AG10803 (cell line): ENCODE measurements at places on chromosomes 7 and 10.
A peak's percentile ranks its signal among the peaks of the same experiment; 100 is the strongest.

- no peak for DNase-seq
These were observed 292.1 kb downstream of the BAMBI start for GRCh38 chr10:28969413-28969812.

DNA sequence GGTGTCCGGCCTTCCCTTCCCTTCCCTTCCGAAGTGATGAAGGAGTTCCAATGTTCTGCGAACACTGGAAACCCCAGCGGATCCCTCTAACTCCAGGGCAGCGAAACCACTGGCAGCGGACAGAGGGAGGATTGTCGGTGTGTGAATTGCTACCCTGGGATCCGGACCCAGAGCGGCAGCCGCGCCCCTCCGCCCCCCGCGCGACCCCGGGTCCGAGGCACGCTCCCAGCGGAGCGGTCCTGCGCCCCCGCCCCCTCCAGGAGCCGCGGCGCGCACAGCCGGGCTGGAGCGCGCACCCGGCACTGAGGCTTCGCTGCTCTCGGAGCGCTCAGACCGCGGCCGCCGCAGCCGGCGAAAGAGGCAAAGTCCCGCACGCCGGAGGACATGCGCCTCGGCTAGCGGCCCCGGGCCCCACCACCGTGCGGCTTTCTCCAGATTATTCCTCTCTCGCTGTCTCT, at the start of gene PTPRZ1:
Gene PTPRZ1 (plus strand): TSS at position 331 of the 458 bp plus-strand sequence. CDS start 339 bp downstream, outside the sequence.
- DNase-seq, result peak; percentile 11

DNA sequence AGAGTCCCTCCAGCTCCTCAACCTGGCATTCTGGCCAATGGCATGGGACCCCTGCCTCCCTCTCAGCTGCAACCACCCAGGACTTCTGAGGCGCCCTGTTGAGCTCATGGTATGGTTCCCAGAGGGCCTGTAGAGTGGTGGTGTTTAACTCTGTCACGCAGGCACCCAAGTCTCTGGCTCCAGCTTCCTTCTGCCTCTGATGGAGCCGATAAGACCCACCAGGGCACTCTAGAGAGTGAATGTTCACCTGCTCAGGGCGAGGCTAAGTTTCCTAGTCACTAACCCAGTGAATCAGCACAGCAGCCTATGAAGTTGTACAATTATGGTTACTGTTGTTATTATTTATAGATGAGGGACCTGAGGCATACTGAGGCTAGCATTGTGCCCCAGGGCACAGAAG, 120.4 kb downstream of the ZMIZ1 start:
- DNase-seq, result no peak

DNA sequence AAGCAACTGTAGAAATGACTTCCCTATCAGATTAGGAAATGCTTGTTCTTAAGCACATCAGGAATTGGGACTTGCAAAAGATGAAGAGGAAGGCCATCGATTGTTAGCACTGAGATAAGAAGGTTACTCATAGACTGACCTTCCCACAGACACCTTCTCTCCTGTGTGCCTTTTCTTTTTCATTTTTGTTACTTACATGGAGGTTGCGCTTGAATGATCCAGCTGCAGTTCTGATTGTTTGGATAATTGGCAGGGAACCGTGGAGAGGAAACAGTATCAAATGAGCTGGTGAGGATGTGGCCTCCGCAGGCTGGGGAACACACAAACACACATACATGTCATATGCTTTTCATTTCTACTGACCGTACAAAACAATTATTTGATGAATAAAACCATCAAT, 134.9 kb upstream of the RSU1 start:
- DNase-seq, result no peak

GRCh38 chr10:71391701-71392100, 5.0 kb upstream of the CDH23 start:
- no peak for DNase-seq

- DNase-seq, result peak; percentile 93
These were observed 201.4 kb downstream of the PTEN start for GRCh38 chr10:88064608-88065382.

DNA sequence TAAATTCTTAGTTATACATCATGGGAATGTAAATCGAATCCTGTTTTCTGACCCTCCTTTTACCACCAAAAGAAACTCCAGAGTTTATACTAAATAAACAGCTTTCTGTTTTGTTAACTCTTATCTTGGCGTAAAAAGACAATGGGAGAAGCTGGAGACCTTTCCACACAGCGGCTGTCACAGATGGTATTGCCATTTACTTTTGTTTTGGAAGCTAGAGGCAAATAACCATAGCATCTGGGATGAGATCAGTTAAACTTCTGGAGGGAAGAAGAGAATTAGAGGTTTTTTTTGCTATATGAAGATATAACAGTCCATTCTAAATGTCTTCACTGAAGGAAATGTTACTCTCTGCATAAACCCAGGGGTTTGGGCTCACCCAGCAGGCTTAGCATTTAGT, 258.9 kb downstream of the REEP3 start:
- no peak for DNase-seq

DNA sequence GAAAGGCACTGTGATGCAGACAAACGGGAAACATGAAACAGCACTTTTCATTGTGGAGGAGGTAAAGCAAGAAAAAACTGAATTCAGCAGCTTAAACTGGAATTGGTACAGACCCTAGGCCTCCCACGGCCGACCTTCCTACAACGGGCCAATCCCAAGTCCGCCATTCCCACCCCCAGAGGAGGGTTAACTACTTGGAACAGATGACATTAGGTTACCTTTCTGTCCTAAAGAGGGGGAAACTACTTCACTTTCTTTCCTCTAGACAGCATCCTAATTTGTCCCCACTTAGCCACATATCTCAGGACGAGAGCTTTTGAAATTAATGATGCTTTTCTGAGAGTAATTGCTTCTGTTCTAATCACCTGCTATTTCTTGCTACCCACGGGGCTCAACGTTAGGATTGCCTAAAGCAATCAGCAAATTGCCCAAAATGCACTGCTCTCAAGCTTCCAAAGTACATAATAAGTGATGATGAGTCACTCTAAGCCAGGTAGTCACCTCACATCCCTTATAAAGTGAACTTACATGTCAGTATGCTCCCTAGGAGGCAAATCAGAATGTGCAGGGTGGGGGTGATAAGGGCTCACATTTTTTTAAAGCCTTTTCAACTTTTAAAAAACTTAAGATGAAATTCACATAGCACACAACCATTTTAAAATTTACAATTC, 36.7 kb downstream of the LSM5 start:
- DNase-seq, result no peak

- no peak for DNase-seq
These were observed 201.9 kb downstream of the MYOF start for GRCh38 chr10:93280121-93280698.

DNA sequence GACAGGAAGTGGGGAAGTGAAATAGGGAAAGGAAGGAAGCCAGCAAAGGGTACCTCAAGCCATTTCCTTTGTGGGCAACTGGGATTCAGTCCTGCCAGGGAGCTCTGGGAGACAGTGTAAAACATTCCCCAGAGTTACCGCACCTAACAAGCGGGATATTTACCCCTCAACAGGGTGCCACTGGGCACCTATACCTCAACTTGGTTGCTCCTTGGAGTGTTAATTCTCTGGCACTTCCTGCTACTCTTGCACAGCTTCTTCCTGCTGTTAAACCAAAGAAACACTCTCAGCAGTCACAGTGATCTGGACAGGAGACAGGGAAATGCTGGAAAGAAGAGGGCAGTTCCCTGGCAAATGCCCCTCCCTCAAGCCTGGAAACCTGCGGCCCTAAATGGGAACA, 151.3 kb downstream of the REEP3 start:
- no peak for DNase-seq

DNA sequence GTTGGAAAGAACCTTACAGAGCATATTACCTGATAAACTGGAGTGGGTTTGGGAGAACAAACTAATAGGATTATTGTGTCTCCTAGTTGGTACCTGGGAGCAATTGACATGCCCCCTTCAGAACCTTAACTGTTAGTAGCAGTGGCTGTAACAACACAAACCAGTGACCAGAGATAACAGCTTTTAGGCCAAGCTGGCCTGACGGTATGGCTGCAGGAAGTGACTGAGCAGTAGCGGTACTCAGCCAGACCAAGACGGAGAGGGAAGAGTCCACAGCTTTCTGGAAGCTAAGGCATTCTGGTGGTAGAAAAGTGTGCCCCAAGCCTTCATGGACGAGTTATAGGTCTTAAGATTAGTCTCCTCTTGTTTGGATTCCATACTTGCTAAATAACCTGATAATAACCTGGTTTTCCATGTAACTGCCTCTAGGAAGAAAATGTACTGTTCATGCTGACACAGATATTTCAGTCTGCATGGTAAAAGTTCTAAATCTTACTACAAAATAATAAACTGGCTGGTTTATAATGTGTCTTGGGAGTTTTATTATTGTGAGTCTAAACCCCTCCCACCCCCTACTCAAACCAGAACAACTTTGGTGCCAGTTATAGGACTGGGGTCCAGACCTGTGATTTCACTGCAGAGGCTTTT, 11.3 kb downstream of the NOLC1 start:
- no peak for DNase-seq

- DNase-seq, result peak; percentile 92
These were observed 25.3 kb upstream of the LEP start for GRCh38 chr7:128215739-128216138.

GRCh38 chr7:30170476-30171205, 35.9 kb downstream of the MTURN start:
- no peak for DNase-seq

GRCh38 chr10:103812432-103812831, 42.9 kb downstream of the SH3PXD2A start:
- no peak for DNase-seq

GRCh38 chr7:106952001-106952657, 87.0 kb downstream of the PIK3CG start:
- no peak for DNase-seq

- no peak for DNase-seq
These were observed 181.0 kb downstream of the LRRC4 start for GRCh38 chr7:127850195-127850594.

DNA sequence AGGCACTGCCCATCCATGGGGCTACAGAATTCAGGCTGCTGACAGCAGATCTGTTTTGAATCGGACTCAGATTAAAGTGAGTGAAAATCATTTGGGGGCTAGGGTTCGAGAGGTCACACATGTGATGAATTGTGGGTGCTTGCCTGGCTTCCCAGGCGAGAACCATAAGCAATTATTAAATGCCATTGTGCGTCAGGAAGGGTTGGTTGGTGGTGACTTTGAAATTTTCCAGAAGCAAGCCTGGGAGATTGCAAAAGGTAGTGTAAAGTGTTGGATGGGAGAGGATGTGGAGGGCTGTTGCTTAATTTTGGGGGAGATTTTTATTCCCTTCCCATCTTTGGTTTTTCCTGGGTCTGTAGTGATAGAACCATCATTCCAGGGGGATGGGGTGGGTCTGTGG, 34.6 kb downstream of the LRMDA start:
- DNase-seq, result peak; percentile 38

DNA sequence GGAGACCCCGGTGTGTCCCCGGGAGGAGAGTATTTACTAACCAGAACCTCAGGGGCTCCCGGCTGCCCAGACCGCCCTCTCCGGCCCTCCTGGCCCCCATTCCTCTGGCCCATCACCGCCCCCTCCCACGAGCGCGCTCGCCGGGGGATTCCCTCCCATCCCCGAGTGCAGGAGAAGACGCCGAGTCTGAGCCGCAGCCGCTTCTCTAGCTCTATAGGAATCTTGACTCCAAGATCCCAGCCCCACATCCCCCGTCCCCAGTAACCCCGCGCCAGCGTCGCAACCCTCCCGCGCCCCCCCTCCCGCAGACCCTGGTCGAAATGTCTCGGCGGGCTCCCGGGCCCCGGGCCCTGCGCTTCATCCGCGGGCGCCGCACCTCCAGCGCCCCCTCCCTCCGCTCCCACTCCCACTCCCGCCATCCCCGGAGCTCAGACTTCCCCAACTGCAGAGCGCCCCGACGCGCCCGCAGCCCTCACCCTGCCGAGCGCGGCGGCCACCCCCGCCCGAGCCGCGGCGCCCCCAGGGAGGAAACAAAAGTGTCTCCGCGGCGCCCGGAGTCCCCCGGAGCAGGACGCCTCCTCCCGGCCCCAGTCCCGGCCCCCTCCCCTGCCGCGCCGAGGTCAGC, 541 bp downstream of the ELMO1 start:
- DNase-seq, result no peak

DNA sequence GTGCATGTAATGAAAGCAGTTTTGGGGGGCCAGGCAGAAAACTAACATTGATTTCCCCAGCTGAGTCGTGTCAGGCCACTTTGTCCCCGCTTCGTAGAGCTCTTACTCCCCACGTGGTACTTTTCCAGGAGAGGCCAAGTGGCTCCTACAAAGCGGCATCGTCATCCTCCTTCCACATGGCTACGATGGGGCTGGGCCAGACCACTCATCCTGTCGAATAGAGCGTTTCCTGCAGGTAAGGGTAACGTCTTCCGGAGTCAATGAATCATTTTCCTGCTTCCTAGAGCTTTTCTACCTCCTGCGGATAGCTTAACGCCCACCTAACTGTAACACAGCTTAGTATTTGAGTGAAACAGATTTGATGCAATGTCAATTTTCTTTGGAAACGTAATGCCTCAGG, 21.7 kb upstream of the SEC61A2 start:
- DNase-seq, result no peak

- peak; percentile 25 for DNase-seq
These were observed 368.4 kb upstream of the ZMIZ1 start for GRCh38 chr10:78700413-78700812.

- DNase-seq, result no peak
These were observed 28.3 kb downstream of the CRCP start for GRCh38 chr7:66142996-66143395.

DNA sequence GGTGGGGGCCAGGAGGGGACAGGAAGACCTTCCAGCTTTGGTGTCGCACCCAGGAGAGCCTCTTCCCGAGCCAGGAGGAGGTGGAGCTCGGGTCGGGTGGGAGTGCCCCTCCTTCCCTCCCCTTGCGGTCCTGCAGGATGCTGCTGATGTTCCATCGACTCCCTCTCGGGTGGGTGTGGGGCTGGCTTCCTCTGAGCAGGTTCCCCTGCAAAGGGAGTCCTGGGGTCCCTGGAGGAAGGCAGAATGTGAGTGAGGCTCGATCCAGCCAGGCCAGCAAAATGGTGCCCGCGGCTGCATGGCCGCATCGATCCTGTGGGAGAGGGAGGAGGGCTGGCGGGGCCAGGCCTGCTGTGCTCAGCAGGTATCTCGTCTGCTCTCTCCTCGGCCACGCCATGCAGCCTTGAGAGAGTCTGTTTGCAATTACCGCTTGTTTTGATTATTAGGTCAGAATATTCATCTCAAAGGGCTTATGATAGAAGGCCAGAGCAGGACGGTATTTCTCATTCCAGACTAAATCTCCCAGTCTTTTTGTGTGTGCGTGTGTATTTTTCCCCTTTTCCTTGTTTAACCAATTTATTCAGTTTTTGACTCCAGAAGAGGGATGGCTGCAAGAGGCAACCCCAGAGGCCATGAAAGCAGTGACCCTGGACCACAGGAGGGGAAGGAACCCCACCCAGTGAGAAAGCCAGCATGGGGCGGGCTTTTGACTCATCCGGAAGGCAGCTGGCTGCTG, 137.3 kb upstream of the ZMIZ1 start:
- DNase-seq, result peak; percentile 94

DNA sequence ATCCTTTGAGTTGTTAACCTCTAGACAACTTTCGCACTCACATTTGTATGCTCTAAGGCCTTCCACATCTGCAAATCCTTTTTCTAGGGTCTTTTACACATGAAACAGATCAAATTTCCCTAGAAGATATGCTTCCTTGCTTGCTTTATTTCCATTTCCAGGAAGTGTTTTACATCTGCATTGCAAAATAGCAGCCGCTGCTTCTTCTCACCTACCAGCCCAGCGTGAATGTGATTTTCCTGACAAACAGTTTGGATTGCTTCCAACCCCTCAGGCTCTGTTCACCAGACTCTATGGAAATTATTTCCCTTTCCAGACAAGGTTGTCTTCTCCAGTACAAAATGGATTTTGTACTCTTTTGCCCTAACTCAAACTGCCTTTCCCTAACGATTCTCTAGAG, 50.9 kb upstream of the PAPSS2 start:
- DNase-seq, result no peak
